ENCODE measurements at places on chromosomes 2 and 18.

- no peak for DNase-seq
Observed at GRCh38 chr18:48521723-48522122, 17.1 kb upstream of the CTIF start.

GRCh38 chr18:22817844-22818243, 115.3 kb upstream of the RBBP8 start:
- DNase-seq, result no peak

- no peak for DNase-seq
Observed at GRCh38 chr2:149422337-149422990, 92.1 kb downstream of the LYPD6 start.

GRCh38 chr2:96928277-96928781, 58.1 kb downstream of the FAM178B start:
- DNase-seq, result no peak

DNA sequence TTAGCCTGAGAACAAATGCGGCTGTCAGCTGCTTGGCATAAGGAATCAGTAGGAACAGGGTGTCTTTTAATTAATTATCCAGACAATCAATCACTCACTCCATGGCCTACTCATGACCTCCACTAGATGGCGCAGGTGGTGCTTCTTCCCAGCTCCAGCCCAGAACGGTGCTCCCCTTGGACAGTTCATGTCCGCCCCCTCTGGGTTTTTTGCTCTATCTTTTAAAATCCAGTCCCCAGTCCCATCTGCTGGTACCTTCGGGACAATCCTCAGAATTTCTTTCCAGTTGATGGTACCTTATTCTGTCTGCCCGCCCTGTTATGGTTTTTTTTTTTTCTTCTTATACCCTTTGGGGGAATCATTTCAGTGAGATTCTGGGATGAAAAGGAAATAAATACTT, 99.8 kb downstream of the CACNB4 start:
- DNase-seq, result peak; percentile 34

- no peak for DNase-seq
Observed at GRCh38 chr2:134722728-134723127, 3.9 kb upstream of the TMEM163 start.

DNA sequence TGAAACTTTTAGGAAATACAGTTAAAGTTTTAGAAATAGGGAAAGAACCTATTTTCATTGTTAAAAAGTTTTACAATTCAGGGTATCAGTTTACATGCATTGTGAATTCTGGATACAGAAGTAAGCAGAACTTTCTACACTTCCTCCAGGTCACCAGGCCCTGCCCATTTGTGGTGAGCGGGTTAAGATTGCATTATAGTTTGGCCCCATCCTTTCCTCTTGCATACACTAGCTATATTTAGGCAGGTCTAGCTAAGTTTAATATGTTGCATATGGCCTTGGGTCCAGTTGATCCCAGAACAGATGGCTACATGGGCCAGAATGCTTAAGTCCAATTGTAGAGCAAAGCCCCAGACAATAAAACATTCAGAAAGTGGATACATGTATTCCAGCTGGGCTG, 4.8 kb downstream of the VWA3B start:
- no peak for DNase-seq

DNA sequence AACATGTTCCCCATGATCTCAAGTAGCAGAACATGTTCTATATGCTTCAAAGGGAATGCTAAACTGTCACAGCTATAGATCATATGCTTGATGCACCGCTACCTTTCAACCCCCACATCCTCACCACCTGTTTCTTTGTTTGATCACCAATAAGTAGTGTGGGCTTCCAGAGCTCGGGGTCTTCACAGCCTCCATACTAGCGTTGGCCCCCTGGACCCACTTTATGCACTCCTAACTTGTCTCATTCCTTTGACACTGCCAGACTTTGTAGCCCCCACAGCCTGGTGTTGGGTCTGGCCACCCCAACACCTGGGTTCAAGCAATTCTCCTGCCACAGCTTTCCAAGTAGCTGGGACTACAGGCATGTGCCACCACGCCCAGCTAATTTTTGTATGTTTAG, 11.6 kb upstream of the RBM44 start:
- DNase-seq, result no peak

- DNase-seq, result no peak
Observed at GRCh38 chr2:36058953-36059352, 296.6 kb upstream of the CRIM1 start.

- no peak for DNase-seq
Observed at GRCh38 chr18:25349926-25350487, 2.0 kb downstream of the ZNF521 start.

DNA sequence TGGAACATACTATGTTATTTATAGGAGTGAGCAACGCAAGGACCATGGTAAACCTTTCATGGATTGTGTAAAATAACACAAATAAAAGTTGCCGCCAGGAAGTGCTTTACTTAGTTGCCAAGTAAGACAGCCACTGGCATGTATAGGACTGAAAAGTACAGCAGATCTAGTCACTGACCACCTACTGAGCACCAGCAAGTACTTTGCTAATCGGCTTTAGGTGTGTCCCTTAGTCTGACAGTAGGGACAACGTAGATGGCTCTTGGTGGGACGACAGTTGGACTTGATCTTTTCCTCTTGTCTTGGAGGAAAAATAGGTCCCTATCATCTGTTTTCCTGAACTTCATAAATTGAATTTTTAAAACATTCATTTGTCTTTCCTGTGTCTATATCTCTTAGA, 13.6 kb upstream of the CXXC1 start:
- DNase-seq, result no peak

All from NCI-H2029 treated with DMSO at 0.1 percent for 48 hours (cell line).